ENCODE measurements at places on chromosomes 7 and 10. TPM values are rescaled to one million over a fixed set of nuclear protein-coding genes. Genes with fewer than 3 reads are reported as not detected.

GRCh38 chr10:68171539-68172080 lies 60.3 kb downstream of the ATOH7 start:
- no peak for DNase-seq

DNA sequence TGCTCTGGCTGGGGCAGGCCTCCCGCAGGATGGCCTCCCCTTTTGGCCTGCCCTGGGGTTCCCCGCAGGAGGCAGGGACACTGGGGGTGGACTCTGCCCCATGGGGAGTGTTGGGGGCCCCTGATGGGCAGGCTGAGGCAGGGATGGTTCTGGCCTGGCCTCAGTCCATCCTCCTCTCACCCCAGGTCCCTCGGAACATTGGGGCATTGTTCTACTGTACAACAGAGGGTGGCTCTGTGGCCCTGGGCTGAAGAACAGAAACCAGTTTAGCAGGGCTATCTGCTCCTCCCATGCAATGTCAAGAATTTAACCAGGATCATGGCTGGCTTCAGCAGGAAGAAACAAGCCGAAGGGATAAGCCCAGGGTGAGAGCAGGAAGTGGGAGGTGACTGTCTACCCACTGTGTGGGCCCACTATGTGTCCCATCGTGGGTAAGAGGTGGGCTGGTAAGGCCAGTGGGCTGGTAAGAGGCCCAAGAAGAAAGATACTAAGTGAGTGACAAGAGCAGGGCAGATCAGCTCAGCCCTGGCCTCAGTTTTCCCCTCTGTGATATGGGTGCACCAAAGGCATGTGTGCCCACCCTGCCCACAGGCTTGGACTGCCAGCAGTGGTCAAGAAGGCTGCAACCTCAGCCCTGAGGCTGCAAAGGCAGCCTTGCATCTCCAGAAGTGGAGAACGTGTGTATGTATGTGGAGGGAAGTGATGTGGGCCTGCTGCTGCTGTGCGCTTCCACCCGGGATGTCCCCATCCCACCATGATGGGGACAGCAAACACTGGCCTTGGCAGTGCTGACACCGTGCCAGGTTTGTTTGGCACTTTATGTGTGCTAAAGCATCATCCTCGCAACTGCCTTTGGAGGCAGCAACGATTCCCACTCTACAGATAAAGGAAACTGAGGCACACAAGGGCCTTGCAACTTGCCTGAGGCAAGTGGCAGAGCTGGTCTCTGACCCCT lies 138.9 kb downstream of the SH3PXD2A start:
- DNase-seq: no peak

DNA sequence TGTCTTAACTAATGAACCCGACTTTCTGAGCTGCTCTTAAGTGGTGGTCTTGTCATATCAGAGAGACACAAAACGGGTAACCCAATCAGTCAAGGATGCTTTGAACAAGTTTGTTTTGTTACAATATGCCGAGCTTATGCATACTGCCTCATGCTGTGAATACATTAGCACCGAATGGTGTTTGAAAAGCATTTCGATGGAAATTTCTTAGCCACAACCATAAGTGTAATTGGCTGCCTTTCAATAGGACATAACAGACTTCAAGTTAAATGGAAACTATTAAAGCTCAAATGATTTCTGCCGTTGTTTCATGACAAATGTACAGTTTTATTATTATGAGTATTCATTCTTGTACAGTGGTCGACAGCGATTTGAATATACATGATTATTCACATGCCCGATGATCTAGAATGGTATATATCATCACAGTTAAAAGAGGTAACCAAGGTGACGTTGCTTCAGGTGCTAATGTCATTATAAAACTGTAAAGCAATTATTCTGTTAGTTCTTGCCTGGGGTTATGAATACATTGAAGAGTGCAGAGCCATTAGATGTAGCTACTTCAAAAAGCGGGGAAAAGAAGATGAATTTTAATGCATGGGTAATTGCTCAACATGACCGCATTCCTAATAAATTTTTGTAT lies 118.8 kb downstream of the EBF3 start:
- no peak for DNase-seq

- no peak for DNase-seq
These were observed 11.2 kb downstream of the TRA2A start for GRCh38 chr7:23520582-23520981.

DNA sequence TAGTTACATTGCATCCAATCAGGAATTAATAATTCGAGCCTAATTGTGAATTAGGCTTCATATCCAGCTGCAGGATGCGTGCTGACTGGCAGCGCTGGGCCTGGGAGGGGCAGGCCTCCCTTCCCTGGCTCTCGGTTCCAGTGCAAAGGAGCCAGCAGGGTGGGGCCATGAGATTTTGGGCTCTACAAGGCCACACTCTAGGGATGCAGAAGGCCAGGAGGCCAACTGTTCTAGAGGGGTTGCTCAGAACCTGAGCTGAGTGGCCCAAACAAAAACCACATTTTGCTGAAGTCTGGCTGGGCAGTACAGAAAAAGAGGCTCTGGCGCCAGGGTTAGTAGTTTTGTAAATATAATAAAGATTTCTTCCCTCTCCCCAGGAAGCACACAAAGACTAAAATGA lies 72.3 kb downstream of the CLEC2L start:
- no peak for DNase-seq

GRCh38 chr10:116385994-116386809 lies 41.4 kb upstream of the PNLIPRP3 start:
- DNase-seq: peak; percentile 39

DNA sequence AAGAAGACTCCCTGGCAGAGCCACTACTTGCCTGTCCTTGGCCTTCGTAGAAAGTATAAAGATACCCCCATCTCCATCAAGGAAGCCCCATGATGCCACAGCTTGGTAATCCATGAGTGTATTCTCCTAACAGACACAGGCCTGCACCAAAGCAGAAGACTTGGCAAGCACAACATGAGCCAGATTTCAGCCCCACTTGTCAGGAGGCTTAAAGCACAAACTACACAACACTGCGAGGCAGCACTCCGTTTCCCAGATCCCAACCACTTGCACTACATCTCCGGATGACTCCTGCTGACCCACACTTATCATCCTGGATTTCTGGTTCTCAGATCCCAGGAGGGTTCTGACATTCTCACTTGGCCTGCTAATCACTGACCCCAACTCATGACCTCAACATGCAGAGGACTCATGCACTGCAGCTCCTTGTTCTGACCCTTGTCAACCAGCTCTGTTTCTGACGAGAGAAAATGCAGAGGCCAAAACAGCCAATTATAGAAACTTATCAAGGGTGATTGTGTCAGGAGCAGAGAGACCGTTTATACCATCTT lies 100.8 kb downstream of the RELN start:
- DNase-seq: no peak

DNA sequence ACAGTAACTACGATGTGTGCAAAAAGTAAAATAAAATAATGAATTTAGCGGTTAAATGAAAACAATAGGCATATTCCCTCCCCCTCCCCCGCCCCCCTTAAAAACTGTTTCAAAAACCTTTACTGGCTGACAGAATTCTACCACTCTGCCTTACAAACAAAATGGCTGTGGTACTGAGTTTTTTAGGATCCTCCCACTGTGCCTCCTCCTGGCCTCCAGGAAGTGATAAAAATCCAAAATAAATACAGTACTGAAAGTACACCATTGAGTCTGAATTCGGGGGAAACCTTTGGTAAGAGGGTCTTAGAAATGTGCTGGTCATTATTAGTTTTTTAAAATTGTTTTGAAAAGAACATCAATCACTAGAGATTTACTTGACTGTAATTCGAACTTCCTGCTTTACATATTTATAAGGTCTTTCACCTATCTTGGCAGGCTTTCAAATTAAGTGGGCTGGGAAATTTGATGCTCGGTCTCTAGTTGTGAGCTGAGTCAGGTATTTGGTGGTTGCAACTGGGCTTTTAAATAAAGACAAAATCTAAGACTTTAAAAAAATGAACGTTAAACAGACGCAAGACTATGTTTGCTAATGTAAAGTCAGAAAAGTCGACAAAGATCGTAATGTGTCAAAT lies 32.5 kb upstream of the EPC1 start:
- peak; percentile 53 for DNase-seq

DNA sequence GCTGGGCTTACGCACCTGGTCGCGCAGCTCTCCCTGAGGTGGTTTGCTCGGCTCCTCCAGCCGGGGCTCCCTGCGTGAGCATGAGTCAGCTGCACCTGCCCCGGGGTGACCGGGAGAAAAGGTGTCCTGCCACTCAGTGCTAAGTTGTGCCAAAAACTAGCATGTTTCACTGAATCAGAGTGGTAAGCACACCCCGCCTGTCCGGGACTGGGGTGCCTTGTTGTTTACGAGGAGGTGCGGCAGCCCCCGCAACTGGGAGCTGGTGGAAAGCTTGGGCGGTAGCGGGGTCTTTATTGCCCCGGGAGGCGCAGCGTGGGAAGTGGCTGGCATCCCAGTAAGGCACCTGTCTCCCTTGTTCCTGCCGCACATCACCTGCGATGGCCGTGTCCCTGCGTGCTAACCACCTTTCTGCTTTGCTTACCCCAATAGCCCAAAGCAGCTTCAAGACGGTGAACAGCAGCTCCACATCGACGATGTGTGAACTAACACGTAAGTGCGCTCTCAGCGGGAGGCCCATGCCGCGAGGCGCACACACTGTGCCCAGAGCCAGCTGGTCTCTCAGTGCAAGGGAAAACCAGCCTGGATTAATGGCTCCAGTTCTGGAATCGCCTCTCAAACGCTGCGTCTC lies 506.6 kb upstream of the FOXK1 start:
- DNase-seq: no peak

GRCh38 chr10:42956045-42956444 lies 120.8 kb upstream of the RET start:
- no peak for DNase-seq

DNA sequence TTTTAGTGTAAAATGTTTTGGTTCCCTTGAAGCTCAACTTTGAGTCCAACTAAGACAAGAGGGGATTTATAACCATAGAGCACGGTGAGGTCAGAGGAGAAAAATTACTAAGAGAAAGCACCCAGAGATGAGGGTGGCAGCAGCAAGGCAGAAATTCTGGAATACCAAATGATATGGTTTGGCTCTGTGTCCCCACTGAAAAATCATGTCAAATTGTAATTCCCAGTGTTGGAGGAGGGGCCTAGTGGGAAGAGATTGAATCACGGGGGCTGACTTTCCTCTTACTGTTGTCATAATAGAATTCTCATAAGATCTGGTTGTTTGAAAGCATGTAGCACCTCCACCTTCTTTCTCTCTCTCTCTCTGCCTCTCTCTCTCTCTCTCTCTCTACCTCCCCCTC lies 19.4 kb upstream of the AKR1C1 start:
- DNase-seq: no peak

DNA sequence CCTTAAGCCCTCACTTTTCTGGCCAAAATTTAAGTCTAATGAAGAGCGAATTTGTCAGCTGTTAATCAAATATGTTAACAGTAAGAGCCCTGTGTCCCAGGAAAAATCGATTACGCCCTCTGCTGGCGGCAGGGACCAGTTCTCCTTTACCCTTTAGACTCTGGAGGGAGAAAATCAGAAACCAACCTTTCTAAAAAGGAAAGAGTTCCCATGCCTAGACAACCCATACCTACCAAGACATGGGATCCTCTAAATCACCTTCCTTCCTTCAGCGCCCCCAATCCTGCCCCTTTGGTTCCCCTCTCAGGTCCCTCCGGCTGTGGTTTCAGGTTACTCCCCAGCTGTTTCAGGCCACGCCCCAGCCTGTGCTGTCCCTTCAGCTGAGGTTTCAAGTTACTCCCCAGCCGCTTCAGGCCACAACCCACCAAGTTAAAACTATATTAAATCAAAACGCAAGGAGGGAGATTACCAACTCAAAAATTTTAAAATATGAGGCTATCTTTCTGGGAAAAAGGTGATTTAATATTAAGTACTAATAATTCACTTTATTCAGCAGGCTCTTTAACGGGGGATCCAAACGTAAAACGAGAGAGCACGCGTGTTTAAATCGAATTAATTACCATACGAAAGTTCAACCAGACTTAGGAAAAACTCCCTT lies 1.4 kb upstream of the AKR1B15 start:
- DNase-seq: peak; percentile 80

DNA sequence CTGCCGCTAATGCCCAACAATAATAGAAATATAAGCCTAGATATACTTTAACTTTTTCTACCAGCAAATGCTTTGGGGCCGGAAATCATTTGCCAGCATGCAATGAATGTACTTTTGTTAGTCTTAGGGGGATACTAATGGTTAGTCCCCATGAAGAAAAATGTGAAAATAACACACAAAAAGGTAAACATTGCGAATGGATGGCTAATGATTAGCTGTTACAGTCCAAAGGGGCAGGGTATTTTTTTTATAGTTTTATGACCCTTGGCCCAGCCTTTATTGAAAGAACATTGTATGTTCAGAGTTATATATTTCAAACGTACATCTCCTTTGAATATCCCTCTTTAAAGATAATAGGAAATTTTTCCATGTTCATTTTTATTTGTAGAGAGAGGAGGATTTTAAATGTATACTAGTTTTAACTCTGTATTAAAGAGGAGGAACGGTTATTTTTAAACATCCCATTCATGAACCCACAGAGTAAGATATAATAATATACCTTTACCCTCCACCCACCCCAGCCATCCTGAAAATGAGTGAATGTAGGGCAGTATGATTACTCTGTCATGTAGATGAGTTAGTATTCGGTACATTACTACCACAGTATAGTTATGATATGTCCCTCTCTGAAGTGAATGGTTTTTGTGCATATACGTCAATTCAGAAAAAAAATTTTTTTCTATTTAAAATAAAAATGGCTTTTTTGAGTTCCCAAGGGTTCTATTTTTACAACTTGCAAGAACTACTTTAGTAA lies 63.6 kb downstream of the ARID5B start:
- no peak for DNase-seq

DNA sequence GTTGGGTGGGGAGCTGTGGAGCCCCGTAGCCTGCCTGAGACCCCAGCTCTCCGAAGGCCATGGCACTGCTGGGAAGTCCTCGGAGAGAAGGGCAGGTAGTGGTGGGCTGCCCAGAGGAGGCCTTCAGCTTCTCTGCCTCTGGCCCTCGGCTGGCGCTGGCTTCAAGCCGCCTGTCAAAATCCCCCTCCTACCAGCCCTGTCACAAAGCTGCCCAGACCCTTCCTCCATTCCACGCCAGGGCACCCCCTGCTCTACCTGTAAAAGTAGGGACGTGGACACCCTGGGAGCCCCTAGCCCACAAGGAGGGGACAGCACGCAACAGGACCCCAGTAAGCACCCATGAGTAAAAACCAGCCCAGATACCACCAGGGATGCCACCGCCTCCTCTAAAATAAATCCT lies 31.6 kb downstream of the MAD1L1 start:
- DNase-seq: no peak

VPS41 gene
- total RNA-seq: 53.5 TPM

PKD1L1 gene
- 0.43 TPM for total RNA-seq

GTPBP4 gene
- 35.4 TPM for total RNA-seq

CYP3A4 gene
- not detected for total RNA-seq

GPR37 gene
- total RNA-seq: 5.6 TPM

SLC26A4 gene
- under 0.01 TPM for total RNA-seq

OR2AE1 gene
- not detected for total RNA-seq

MMRN2 gene
- total RNA-seq: 2.3 TPM
